AG09309 (cell line): ENCODE measurements at places on chromosomes 4 and X.

DNA sequence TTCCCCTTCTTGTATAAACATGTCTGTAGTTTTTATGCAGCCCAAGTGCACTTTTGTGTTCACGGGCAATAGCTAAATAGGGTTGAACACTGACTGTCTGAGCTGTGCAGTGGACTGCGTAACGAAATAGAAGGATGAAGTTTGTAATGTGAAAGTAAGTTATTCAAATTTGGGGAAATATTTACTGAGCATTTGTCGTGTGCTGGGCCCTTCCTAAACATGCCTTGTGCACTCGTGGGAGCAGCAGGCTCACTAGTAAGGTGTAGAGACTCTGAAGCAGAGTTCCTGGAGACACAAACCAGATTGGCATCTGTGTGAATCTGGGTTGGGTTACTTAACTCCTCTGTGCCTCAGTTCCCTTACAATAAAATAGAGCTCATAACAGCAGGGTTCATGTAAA, 51.7 kb upstream of the C1QTNF7 start:
- DNase-seq = no peak

DNA sequence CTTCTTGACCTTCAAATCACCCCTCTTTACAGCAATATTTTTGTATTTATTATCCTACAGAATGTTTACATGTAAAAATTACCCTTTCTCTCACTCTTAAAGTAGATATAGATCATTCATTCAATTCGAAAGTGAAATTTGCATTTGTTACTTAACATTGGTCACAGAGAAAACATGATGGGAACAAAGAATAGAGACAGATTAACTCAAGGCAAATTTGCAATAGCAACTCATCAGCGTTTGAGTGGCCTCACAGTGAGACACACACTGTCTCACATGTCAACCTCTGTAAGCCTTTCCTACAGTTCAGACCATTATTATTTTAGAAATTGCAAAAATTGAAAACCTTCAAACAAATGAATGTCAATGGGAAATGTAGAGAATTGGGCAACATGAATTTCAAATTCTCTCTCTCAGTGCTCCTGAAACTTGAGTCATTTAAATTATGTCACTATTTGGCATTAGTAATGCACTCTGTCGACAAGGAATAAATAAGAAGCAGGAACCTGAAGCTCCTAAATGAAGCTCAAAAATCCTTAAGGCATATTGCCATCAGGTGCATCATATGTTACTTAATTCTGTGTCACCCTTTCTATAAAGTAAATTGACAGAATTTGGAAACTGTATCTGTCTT, 148.3 kb upstream of the ANXA10 start:
- DNase-seq = no peak

GRCh38 chrX:15908603-15909290, 54.1 kb upstream of the AP1S2 start:
- no peak for DNase-seq

GRCh38 chr4:10441512-10441911, 15.7 kb downstream of the ZNF518B start:
- no peak for DNase-seq

- DNase-seq = no peak
These were observed 10.5 kb downstream of the FGF5 start for GRCh38 chr4:80276931-80277330.

DNA sequence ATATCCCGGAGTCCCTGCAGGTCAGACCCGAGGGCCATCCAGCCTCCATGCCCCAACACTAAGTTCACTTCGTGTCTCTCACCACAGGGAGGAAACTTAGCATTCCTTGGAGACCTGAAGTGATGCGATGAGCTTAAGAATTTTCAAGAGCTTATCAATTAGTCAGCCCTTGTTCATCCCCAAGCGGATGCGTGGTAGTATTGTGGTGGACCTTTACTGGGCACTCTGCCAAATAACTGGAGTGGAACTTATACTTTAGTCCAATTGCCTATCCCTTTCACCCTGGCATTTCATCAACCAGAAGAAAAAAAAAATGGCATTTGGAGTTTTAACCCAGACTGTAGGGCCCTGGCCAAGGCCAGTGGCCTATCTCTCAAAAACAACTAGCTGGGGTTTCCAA, 137.1 kb downstream of the RELL1 start:
- peak; percentile 34 for DNase-seq

GRCh38 chrX:46922611-46923010, 10.4 kb downstream of the JADE3 start:
- DNase-seq = no peak

DNA sequence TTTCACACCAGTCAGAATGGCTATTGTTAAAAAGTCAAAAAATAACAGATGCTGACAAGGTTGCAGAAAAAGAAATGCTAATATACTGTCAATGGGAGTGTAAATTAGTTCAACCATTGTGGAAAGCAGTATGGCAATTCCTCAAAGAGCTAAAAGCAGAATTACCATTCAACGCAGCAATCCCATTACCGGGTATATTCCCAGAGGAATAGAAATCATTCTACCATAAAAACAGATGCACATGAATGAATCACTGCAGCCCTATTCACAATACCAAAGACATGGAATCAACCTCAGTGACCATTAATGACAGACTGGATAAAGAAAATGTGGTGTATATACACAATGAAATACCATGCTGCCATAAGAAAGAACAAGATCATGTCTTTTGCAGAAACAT, 243.0 kb downstream of the STPG2 start:
- no peak for DNase-seq

- DNase-seq = no peak
These were observed 420.1 kb upstream of the LCORL start for GRCh38 chr4:18441676-18442075.

- DNase-seq = no peak
These were observed at the start of gene MTMR8 for GRCh38 chrX:64394874-64395567. TSS of gene MTMR8 (minus strand) at chrX:64395452. CDS start at chrX:64395363, 89 bp downstream.

DNA sequence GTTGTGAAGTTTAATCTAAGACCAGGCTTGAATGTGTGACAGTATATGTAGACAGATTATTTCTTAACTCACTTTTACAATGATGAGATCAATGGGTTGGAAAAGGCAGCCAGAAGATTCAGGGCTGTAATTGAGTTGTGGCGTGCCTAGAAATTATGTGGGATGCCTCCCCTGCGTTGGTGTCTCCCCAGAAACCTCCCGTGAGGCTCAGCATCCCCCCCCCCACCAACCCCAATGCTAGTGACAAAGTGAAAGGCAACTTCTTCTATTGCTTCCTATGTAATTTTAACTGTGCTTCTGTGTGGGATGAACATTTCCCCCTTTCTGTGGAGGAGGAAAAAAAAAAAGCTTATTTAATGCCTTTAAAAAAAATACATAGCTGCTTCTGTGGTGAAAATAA, 297.9 kb downstream of the ARHGAP10 start:
- DNase-seq = no peak

DNA sequence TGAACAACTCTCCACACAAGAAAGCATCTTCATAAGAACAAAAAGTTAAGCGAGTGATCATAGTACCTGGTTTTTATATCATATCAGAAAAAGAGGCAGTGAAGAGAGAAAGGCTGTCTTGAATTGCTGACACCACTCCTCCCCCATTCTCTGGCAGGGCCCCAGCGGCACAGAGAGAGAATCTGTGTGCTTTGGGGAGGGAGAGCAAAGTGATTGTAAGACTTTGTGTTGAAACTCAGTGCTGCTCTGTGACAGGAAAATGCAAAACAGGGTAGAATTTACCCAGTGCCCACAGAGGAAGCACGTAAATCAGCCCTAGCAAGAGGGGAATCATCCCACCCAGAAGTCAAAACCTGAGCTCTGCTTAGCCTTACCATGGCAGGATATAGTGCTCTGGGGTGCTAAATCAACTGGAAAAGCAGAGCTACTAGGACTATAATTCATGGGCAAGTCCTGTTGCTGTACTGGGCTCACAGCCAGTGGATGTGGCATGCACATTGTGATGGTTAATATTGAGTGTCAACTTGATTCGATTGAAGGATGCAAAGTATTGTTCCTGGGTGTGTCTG, 174.6 kb downstream of the PRR32 start:
- DNase-seq = no peak

GRCh38 chrX:120741452-120741851, 111.6 kb upstream of the C1GALT1C1 start:
- DNase-seq = no peak

DNA sequence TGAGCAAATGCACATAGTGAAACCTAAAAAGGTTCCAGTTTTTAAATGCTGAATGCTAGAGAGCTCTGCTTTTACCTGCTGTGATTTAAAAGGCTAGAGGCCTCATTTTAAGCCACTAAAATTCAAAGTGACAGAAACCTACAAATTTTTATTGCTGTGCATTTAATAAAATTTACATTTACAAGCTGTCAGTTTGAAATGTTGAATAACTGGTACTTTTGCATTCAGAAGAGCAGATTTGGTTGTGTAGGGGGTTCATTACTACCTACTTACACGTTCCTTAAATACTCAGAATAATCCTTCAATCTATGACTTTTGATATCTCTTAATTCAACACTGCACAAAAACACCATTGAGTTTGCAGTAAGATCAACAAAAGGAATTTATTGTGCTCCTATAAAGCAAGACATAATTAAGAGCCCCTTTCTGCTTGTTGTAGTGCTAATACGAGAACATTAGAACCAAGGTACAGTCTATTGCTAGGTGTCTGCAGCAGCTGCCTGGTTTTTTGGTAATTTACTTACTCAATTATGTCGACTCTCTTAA, 27.9 kb downstream of the NKX3-2 start:
- no peak for DNase-seq

DNA sequence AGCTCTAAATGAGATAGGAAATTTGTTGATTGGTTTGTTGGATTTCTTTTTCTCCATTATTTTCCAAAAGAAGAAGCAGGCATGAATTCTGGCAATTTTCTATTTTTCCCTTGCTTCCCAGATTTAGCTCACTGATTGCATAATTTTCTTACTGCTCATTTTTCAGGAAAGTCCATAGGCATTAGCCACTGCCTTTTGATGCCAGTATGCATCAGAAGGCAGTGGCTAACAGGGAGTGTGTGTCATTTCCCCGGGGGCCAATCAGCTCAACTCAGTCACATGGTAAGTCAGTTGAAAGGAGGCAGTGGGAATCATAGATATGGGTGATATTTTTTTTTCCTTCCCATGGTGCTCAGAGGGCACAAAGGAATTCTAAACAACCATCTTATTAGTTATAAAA, 156.7 kb downstream of the TRIML1 start:
- DNase-seq = no peak

GRCh38 chr4:106019771-106020170, 124.5 kb downstream of the NPNT start:
- DNase-seq = no peak

DNA sequence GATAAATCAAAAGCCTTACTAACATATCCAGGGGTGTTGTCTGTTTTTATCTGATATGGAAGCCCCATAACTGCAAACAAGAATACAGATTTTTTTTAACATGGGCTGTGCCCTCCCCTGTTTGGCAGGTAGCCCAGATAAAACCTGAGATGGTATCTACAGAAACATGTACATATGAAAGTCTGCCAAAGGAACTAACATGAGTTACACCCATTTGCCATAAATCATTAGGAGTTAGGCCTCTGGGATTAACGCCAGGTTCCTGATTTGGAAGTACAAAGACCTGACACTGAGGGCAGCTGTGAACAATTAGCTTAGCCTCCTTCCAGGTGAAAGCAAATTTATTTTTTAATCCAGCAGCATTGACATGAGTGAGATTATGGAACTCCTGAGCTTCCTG, 264.3 kb downstream of the TECRL start:
- no peak for DNase-seq

GRCh38 chr4:180057891-180058671, 2185.1 kb upstream of the TENM3 start:
- DNase-seq = no peak

DNA sequence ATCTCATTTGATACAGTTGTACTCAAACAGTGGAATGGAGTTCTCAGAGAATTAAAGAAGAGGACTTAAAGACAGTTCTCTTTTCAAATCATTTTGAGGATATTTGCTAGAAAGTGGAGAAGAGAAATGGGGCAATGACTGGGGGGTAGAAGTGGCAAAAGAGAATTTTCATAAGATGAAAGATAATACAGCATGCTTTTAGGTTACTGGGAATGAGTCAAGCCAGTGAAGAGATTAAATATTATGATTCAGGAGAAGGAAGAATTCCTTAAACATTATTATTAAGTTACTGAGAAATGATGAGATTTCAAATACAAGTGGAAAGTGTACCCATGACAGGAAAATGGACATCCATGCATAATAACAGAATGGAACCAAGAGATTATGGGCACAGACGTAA, 219.0 kb upstream of the DKK2 start:
- DNase-seq = no peak

DNA sequence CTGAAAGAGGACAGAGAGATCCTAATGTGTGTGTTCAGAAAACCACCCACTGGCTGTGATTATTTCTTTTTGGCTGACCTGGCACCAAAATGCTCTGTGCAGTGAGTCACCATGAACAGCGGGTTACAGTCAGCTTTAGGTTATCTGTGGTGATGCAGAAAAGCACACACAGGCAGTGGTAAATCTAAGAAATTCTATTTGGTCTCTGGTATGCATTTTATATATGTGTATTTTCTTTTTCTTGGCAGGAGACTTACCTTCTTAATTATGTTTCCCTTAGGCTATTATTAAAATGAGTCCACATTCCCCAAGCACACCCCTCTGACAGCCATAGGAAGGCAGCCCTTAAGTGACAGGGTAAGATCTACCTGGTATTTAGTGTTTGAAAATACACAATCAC, 79.1 kb upstream of the TFDP3 start:
- peak; percentile 20 for DNase-seq

DNA sequence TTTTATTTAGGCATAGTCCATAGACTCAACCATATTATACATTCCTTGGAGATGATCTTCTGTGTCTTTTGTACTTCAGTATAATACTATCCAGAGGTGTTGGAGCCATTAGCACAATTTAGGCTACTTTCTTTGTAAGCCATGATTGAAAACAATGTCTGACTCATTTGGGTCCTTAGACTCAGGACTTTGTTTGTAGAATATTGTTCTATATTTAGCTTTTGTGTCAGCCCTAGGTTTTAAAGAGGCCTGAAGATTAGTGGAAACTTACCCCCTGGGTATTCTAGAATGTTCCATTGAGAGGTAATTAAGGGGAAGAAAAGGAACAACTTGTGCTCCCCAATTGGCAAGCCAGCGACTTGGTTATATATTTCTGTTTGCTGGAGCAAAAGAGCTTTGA, 145.2 kb upstream of the SCML1 start:
- no peak for DNase-seq

DNA sequence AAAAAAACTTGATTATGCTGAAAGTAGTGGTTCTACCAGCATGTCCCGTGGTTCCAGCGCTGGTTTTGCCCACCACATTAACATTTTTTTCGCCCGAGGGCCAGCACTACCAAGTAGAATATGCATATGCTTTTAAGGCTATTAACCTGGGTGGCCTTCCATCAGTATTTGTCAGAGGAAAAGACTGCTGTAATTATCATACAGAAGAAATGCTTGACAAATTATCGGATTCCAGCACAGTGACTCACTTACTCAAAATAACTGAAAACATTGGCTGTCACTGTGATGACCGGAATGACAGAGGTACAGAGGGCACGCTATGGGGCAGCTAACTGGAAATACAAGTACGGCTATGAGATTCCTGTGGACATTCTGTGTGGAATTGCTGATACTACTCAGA, 34.6 kb downstream of the PRPS2 start:
- DNase-seq = no peak

- no peak for DNase-seq
These were observed 1.7 kb downstream of the MTMR1 start for GRCh38 chrX:150694738-150695410.

- DNase-seq = no peak
These were observed 6.0 kb upstream of the SH3TC1 start for GRCh38 chr4:8192748-8193738.
